ENCODE measurements at places on chromosomes 16 and 17.

DNA sequence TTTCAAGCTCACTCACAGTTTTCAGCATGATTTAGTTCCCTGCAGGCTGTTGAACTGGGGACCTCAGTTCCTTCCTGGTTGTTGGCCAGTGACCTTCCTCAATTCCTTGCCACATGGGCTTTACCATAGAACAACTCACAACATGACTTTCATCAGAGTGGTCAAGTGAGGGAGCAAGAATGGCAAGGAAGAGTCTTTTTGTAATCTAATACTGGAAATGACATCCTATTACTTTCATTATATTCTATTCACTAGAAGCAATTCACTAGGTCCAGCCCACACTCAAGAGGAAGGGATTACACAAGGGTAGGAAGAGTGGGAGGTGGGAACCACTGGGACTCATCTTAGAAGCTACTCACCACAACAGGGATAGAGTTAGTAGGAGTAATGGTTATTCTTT, 57.6 kb downstream of the SYT17 start:
- ATAC-seq, result no peak

DNA sequence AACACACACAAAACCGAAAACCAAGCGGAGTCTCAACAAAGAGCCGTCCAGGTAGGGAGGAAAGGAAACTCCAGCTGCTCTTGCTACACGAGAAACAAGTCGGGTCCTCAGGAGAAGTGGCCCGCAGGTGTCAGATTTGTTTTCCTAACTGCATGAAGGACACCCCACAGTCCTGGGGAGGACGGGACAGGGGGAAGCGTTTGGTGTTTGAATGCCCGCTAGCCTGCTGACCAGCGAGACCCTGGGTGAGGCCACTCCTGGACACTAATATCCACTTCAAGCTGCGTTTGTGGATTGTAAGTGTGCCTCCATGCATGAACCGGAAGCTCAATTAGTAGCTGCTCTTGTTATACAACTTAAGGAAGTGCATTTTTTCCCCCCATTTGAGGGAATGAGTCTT, 299.5 kb downstream of the MAF start:
- no peak for ATAC-seq

DNA sequence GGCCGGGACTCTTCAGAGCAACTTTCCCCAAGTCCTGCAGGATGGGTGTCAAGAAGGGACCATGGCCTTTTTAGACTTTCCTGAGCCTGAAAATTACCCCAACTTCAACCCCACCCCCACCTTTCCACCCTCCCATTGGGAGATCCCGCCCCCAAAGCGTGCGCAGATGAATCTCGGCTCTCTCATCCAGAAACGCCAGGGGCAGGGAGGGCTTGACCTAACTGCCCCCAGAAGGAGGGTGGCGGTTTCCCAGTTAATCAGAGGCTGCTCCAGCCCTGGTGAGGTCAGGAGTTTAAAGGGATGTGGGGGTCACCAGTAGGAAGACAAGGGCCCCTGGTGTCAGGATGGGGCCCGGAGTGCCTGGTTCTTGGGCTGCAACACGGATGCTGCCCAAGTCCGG, 480 bp downstream of the KIF19 start:
- ATAC-seq, result no peak

GRCh38 chr16:75322740-75323139, 71.3 kb upstream of the BCAR1 start:
- ATAC-seq, result peak; percentile 51

- no peak for ATAC-seq
Observed at GRCh38 chr17:58648236-58648635, 43.6 kb downstream of the TEX14 start.

DNA sequence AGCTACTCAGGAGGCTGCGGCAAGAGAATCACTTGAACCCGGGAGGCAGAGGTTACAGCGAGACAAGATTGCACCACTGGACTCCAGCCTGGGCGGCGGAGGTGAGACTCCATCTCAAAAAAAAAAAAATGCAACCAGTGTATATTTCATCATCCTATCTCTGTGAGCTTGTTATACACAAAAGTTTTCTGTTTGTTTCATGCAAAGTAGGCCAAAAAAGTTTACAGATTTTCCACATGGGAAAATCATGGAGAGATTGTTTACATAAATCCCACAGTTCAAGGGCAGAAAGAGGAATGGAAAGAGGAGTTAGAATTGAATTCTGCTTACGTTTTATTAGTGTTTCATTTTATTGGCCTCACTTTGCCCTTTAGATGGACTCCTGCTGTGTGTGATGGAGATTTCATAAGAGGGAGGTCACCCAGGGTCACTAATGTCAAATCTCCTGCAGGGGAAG, 24.7 kb downstream of the NARF start:
- ATAC-seq, result no peak

DNA sequence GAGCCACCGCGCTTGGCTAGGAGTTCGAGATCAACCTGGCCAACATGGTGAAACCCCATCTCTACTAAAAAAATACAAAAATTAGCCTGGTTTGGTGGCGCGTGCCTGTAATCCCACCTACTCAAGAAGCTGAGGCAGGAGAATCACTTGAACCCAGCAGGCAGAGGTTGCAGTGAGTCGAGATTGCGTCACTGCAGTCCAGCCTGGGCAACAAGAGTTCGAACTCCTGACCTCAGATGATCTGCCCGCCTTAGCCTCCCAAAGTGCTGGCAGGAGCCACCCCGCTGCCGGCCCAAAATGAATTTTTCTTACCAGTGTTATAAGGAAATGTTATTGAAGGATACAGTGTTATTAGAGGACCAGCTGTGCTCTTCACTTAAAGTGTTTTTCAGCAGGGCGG, 2.3 kb downstream of the NUP85 start:
- ATAC-seq, result no peak

GRCh38 chr16:22675745-22676540, 138.0 kb upstream of the HS3ST2 start:
- no peak for ATAC-seq

DNA sequence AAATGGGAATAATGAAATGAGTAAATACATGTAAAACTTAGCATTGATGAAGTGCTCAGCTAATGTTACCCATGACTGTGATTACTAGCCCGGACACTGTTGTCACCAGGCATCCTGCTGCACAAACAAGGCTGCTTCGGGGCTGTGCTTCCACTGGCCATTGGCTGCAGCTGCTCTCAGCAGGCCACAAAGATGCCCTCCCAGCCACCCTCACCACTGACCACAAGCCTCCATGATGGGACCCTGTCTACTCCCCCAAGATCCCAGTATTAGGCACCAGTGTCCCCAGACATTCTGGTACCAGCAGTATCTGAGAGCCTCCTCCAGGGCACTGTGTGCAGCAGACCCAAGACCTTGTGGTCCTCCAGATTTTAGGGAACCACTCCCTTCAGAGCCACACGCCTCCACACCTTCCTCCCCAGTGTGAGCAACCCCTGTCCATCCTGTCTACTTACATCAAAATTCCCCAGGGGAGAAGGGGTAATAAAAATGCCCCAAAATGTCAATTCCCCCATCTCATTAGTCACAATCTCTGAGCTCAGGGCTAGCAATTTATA, 19.7 kb upstream of the NUP93 start:
- ATAC-seq, result no peak

DNA sequence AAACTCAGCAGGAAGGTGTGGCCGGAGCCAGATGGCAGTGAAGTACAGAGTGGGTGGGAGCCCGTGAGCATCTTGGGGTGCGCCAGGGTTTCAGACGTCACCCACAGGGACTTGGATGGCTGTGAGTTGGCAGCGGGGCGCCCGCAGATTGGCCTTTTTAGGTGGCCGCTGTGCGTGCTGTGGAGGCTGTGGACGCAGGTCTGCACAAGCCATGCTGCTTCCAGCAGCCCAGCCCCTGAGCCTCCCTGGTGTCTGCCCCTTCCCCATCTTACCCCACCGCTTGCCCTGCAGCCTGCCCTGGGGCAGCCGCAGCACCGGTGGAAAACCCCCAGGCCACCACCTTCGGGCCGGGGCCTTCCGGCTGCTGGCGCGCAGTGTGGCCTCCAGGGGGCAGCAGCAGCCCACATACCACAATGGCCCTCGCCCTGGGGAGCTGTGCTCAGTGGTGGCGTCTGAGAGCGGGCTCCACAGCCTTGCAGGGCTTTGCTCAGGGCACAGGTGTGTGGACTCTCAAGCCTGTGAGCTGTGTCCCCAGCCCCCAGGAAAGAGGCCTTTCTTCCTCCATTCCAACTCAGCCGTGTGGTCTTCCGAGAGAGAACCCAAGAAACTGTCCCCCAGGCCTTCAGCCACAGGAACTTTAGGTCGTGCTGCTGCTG, 11.8 kb downstream of the ENDOV start:
- peak; percentile 89 for ATAC-seq

DNA sequence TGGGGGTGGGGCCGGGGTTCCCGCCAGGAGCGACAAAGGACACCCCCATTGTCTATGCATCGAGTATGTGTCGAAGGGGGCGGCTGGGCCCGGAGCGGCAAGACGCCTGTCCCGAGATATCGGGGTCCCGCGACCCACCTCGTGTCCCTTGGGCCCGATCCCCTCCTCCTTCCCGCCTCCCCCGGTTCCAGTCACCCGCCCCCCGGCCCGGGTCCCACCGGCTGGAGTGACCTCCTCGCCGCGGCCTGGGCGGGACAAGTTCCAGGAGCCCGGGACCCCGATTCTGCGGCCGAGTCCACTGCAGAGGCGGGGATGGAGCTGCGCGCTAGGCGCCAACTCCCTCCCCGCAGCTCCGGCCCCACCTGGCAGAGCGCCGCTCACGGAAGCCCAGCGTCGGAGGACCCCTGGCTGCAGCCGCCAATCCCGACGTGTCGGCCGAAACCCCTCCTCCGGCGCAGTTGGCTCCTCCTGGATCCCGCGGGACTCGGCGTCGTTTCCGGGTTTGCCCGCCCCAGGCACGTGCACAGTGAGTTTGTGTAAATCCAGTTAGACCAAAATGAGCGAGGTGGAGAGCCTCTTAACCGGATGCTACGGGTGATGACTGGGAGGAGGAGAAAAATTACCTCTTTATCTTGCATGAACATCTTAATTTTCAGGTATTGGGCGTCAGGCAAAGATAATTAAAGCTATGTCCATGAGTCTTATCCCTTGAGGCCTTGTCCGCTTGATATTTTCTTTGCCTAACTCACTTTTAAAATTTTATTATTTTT, at the start of gene NMRAL1:
Gene NMRAL1 (minus strand): TSS at position 434 of the 770 bp plus-strand sequence. CDS start 493 bp downstream, outside the sequence.
- peak; percentile 80 for ATAC-seq

- ATAC-seq, result no peak
Observed at GRCh38 chr16:3541527-3542155, 35.6 kb downstream of the NLRC3 start.

- no peak for ATAC-seq
Observed at GRCh38 chr17:14197586-14197985, 39.1 kb downstream of the CDRT15 start.

GRCh38 chr17:48631693-48632578, 5.8 kb upstream of the HOXB9 start:
- ATAC-seq, result no peak

DNA sequence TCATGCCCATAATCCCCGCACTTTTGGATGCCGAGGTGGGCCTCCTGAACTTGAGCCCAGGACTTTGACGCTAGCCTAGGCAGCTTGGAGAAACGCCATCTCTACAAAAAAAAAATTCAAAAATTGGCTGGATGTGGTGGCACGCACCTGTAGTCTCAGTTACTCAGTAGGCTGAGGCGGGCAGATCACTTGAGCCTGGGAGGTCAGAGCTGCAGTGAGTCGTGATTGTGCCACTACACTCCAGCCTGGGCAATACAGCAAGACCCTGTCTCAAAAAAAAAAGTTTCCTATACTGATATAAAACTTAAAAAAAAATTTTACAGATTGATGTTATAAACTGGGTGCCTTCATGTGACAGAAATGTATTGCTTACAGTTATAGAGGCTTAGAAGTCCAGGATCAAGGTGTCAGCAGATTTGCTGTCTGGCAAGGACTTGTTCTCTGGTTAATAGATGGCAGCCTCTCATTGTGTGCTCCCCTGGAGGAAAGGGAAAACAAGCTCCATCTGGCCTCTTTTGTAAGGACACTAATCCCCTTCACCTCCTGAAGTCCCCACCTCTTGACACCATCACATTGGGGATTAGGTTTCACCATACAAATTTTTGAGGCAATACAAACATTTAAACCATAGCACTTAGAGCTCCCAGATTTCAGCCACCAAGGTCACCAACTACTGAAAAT, 8.5 kb upstream of the CES3 start:
- no peak for ATAC-seq

DNA sequence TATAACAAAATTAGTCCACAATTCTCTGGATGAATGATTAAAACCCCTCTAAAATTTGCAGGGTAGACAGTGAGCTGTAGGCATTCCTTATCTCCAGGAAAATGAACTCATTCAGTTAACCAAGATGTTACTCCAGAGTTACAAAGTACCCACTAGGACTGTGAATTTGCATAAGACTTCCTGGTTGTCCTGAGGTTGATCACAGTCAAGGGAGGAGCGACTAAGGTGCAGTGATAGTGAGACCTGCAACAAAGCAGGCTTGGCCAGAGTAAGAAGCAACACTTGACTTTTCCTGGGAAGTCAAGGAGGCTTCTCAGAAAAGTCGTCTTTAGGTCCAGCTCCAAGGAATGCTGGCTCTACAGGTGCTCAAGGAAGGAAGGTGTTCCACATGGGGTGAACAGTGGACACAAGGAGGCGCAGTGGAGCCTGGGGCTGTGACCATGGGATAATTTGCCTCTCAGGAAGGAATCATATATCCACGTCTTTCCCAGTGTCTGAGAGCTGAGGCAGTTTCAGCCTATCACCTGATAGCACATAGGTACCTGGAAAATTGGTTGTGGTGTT, 821.1 kb upstream of the EEF2KMT start:
- ATAC-seq, result no peak

DNA sequence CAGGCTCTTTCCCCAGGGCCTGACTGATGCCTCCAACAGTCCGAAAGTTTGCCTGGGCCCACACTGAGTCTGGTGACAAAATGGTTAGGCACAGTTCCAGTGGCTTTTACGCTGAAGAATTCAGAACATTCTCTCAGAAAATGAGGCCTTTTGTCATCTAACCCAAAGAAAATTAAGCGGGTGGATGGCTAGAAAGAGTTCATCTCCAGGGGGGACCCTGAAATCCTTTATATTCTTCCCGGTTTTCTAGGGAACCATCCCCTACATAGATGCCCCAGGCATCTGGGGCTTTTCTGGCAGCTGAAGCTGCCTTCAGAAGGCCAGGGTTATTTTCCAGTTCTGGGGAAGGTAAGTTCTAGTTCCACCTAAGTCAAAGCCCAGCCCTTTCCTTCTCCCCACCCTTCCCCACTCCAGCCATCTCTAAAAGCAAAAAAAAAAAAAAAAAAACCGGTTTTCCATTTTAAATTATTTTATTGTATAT, 2.2 kb downstream of the RASD1 start:
- ATAC-seq, result no peak

DNA sequence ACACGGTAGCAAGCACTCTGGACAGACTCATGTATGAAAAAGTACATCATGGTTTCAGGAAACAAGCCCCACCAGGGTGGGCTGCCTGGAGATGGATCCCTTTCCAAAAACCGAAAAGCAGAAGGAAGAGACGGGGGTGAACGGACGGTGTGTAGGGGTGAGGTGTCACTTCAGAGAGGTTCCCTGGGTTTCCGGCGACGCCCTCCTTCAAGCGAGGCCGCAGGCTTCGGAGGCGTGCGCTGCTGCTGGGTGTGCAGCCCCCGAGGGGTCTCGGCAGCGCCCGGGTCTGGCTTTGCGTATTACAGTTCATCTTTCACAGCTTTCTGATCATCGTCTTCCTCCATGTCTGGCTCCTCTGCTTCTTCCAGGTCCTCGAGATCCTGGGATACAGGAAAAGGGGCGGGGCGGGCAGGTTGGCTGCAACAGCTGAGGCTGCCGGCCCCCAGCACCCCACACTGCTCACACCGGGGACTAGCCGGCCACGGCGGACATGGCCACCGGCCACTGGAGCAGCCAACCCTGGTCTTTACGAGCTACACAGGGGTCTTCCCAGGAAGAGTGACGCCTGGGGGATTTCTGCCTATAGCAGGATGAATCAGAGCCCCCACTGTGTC, 9.0 kb upstream of the PPP1R27 start:
- no peak for ATAC-seq

- no peak for ATAC-seq
Observed at GRCh38 chr17:77830816-77831473, 127.6 kb upstream of the TNRC6C start.

Measured in SK-N-SH treated with all-trans-retinoic acid at 6 μM for 48 hours (cell line).